ENCODE measurements at places on chromosomes 5 and 9.

- no peak for DNase-seq
These were observed 118.6 kb downstream of the ADAMTS2 start for GRCh38 chr5:179226696-179227095.

DNA sequence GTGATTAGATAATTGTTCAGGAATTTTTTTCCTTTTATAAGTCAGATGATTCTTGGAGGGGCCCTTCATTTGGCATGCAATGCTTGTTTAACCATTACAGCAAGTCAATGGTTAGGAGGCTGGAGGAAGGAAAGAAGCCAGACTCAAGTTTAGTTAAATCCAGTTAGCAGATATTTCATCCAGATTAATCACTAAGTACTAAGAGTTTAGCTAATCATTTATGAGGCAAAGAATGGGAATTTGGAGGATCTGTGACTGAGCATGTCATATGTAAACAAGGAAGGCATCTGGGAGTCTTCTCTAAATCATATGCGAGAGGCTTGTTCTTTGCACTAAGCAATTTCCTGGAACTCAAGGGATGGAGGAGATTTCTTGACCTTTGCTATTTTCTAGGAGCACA is 145.3 kb upstream of the SGCD start:
- no peak for DNase-seq

DNA sequence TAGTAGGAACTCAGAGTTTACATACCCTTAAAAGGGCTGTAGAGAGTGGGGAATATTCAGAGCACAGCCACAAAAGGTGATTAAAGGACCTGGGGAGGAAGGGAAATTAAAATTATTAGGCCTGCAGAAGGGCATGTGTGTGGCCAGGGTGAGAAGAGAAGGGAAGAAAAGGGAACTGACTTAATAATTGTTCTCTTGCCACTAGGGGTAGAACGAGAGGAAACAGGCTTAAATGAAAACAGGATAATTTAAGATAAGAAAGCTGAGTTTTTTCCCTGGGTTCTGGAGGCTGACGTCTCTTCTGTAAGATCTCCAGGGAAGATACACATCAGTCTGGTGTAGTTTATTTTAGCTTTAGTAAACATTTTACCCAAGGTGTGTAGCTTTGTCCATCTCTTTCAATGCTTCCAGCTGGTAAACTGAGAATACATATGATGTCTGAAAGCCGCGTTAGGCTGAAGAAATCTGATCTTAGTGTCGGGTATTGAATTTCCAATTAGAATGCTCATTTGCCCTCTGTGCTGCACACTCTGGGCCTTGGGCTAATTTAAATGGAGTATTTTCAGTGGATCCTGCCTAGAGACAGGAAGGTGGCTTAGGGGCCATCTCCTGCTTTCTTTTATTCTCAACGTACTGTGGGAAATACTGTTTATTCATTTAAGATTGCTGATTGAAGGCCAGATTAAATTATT is 416.8 kb downstream of the TMEM38B start:
- DNase-seq = no peak

DNA sequence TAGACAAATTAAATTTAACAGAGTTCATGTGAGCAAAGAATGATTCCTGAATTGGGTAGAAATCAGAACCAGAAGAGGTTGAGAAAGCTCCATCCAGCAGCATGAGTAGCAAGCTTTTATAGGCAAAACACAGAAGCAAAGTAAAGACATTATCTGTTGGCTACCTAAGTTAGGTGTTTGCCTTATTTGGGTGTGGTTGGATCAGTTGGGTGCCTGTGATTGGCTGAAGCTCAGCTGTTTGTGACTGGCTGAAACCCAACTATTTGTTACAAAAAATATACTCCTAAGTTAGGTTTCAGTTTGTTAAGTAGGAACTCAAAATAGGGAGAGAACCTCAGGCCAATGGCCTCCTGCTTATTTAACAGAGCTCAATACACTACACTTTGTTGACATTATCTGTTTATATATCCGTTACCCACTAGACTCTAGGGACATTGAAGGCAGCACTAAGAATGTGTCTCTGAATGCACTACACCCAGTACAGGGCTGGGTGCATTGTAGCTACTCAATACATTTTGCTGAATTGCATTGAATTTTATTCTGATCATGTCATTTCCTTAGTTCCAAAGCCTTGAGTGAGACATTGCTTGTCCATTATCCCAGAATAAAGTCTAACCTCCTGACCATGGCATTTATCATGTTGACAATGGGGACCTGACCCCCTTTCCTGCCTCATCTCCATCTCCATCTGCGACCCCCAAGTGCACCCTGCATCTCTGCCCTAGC is 98.7 kb downstream of the CCDC192 start:
- DNase-seq = no peak

DNA sequence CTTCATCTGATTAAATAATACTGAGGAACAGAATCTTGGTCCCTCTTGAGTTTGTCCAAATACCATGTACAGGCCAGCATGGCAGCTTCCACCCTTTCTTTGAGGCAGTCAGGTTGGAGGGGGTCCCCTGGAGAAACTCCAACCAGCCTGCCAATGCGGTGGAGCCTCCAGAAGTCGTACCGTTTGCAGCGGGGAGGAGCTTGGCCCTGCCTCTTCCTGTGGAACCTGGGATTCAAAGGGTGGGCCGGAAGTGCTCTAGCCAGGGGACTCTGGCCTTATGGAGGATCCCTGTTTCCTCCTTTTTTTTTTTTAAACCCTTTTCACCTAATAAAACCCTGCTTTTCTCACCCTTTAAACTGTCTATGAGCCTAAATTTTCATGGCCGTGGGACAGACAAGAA is 216.3 kb upstream of the ZNF608 start:
- no peak for DNase-seq

GRCh38 chr5:137589185-137589584 is 90.1 kb upstream of the SPOCK1 start:
- no peak for DNase-seq

DNA sequence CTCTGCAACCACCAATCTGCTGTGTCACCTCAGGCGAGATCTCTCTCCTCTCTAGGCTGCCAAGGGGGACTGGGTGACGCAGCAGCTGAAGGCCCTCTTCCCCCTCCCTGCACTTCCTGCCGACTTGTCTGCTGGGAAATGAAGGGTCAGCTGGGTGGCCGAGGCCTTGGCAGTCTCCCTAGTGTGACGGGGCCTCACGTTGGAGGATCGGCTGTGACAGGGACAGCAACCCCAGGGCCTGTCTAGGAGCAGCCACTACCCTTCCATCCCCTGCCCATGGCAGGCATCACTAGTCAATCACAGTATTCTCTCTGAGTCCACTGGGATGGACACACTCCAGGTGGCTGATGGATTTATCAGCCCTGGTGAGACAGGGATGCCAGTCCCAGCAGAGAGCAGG is 107.3 kb upstream of the SARDH start:
- DNase-seq = no peak
